ENCODE measurements at places on chromosomes 6 and 20.

GRCh38 chr20:44032583-44033331, 118.1 kb downstream of the TOX2 start:
- H3K36me3 ChIP-seq: no peaks in the 10 kb centered on the region
- H3K27ac ChIP-seq: no peak overlapping the region
- no peaks in the 10 kb centered on the region for H3K27me3 ChIP-seq
- no peak overlapping the region for H3K4me3 ChIP-seq
- no peaks in the 10 kb centered on the region for H3K4me1 ChIP-seq
- no peak for DNase-seq

- H3K4me3 ChIP-seq: no peak overlapping the region
- DNase-seq: no peak
- no peaks in the 10 kb centered on the region for H3K4me1 ChIP-seq
- H3K27me3 ChIP-seq: no peaks in the 10 kb centered on the region
- no peaks in the 10 kb centered on the region for H3K36me3 ChIP-seq
Measured at GRCh38 chr6:45822246-45822812, 193.3 kb downstream of the CLIC5 start.

GRCh38 chr6:167858086-167858591, 31.4 kb downstream of the AFDN start:
- no peaks in the 10 kb centered on the region for H3K36me3 ChIP-seq
- DNase-seq: no peak
- H3K27me3 ChIP-seq: no peaks in the 10 kb centered on the region
- H3K4me3 ChIP-seq: no peak overlapping the region

DNA sequence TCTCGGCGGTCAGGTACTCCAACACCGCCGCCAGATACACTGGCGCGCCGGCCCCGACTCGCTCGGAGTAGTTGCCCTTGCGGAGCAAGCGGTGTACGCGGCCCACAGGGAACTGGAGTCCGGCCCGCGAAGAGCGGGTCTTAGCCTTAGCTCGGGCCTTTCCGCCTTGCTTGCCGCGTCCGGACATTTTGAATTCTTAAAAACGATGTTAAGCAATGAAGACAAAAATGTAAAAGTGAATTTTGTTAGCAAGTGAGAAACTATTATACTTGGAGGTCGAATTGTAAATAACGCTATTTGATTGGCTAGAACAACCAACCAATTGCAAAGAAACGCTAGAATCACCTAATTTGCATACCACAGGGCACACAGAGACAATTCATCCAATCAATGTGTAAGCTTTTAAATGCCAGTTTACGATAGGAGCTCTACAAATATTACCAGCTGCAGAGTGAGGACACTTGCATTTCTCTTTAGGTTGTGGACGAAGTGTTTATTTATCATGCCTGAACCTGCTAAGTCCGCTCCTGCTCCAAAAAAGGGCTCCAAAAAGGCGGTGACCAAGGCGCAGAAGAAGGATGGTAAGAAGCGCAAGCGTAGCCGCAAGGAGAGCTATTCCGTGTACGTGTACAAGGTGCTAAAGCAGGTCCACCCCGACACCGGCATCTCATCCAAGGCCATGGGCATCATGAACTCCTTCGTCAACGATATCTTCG, 112.0 kb downstream of the HFE start:
- H3K27ac ChIP-seq: peak overlapping the region; percentile 92
- peak overlapping the region; percentile 62 for H3K4me3 ChIP-seq
- peaks cover 4% of the 10 kb centered on the region for H3K4me1 ChIP-seq

DNA sequence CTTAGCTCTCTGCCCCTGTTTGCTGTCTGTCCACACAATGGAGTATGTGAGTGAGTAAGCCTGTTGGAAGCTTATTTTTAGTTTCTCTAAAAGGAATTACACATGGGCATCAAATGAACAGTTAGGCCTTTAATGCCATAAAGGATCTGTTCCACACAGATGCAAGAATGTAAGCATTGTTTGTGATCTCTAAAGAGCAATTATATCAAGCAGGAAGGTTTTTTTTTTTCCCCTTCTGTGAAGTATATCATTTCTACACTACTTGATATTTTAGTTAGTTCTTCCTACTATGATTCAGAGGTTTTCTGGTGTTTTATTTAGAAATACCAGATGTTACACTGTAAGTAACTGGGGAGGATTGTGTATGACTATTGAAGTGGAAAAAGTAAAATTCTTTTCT, 627.5 kb downstream of the COL12A1 start:
- H3K4me1 ChIP-seq: no peaks in the 10 kb centered on the region
- no peak overlapping the region for H3K27ac ChIP-seq
- H3K4me3 ChIP-seq: no peak overlapping the region
- no peaks in the 10 kb centered on the region for H3K27me3 ChIP-seq
- no peak for DNase-seq

- no peaks in the 10 kb centered on the region for H3K4me1 ChIP-seq
- no peak for DNase-seq
- no peak overlapping the region for H3K4me3 ChIP-seq
- H3K36me3 ChIP-seq: no peaks in the 10 kb centered on the region
- H3K27ac ChIP-seq: no peak overlapping the region
Measured at GRCh38 chr6:150408842-150409241, 40.0 kb downstream of the IYD start.

DNA sequence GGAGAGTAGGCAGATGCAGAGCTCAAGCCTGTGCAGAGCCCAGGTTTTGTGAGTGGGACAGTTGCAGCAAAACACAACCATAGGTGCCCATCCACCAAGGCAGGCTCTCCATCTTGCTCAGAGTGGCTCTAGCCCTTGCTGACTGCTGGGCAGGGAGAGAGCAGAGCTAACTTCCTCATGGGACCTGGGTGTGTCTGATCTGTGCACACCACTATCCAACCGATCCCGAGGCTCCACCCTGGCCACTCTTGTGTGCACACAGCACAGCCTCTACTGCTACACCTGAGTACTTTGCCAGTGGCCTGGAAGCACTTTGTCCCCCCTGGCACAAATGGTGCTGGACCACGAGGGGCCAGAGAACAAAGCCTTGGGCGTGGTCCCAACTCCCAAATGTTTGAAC, 7.9 kb upstream of the DEFB125 start:
- H3K4me1 ChIP-seq: no peaks in the 10 kb centered on the region
- DNase-seq: no peak
- H3K36me3 ChIP-seq: no peaks in the 10 kb centered on the region
- no peak overlapping the region for H3K4me3 ChIP-seq

GRCh38 chr20:22374678-22375590, 209.4 kb downstream of the FOXA2 start:
- no peaks in the 10 kb centered on the region for H3K4me1 ChIP-seq
- DNase-seq: no peak
- no peak overlapping the region for H3K27ac ChIP-seq
- no peaks in the 10 kb centered on the region for H3K36me3 ChIP-seq
- no peak overlapping the region for H3K4me3 ChIP-seq

DNA sequence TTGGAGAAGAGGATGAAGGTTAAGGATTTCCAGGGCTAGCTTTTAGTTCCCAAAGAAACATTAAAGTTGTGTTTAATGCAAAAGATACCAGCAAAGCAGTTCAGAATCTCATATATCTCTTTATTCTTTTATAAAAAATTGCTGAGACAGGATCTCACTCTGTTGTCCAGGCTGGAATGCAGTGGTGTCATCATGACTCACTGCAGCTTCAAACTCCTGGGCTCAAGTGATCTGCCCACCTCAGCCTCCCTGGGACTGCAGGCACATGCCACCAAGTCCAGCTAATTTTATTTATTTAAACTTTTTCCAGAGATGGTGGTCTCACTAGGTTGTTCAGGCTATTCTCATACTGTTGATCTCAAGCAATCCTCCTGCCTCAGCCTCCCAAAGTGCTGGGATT, 41.1 kb upstream of the CAP2 start:
- no peaks in the 10 kb centered on the region for H3K4me1 ChIP-seq
- no peaks in the 10 kb centered on the region for H3K36me3 ChIP-seq
- H3K27me3 ChIP-seq: no peaks in the 10 kb centered on the region
- no peak overlapping the region for H3K27ac ChIP-seq
- no peak overlapping the region for H3K4me3 ChIP-seq
- no peak for DNase-seq

- H3K4me1 ChIP-seq: no peaks in the 10 kb centered on the region
- H3K36me3 ChIP-seq: no peaks in the 10 kb centered on the region
- no peak for DNase-seq
- no peak overlapping the region for H3K4me3 ChIP-seq
- H3K27ac ChIP-seq: no peak overlapping the region
Measured at GRCh38 chr6:112939563-112939962, 592.4 kb downstream of the RFPL4B start.

DNA sequence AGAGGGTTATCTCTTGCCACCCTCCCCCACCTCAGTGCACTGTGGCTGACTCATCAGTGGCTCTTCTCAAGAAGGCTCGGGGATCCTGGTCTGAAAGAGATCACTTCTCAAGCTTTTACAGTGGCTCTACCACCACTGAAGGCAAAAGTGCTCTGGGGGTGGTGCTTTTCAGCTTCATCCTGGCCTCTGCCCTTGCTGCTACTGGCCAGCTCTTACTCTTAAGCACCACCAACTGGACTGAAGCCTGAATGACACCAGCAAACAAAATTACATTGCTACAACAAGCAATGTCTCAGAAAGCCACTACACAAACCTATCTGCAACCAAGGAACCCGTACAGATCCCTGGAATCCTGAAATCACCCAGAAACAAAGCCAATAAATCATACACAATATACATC, 402.1 kb downstream of the EPHA7 start:
- H3K4me1 ChIP-seq: no peaks in the 10 kb centered on the region
- DNase-seq: no peak
- no peaks in the 10 kb centered on the region for H3K27me3 ChIP-seq
- no peaks in the 10 kb centered on the region for H3K36me3 ChIP-seq

- H3K27ac ChIP-seq: no peak overlapping the region
- H3K36me3 ChIP-seq: no peaks in the 10 kb centered on the region
- no peak for DNase-seq
Measured at GRCh38 chr6:69090132-69090531, 455.1 kb downstream of the ADGRB3 start.

GRCh38 chr6:87237804-87238203, 82.4 kb downstream of the ZNF292 start:
- H3K4me1 ChIP-seq: no peaks in the 10 kb centered on the region
- H3K27ac ChIP-seq: no peak overlapping the region
- H3K36me3 ChIP-seq: no peaks in the 10 kb centered on the region

DNA sequence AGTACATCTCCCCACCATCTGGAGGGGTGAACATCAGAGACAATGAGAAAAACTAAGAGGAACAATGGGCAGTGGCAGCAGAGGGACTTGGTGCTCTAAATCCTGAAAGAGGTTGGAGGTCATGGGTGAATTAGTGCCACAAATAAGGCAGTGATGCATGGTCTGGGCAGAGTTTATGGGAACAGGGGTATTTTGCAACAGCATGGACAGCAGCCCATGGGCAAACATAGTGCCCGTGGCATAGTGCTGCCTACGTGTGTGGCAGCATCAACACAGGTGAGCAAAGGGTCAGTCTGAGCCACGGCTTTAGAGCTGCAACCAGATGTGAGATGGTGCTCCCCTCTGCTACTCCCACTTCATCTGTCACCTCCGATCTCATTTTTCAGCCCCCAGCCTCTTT, 459.1 kb upstream of the CITED2 start:
- DNase-seq: no peak
- H3K27me3 ChIP-seq: no peaks in the 10 kb centered on the region
- no peak overlapping the region for H3K4me3 ChIP-seq
- H3K27ac ChIP-seq: no peak overlapping the region

GRCh38 chr20:14616003-14616402, 278.6 kb upstream of the FLRT3 start:
- H3K36me3 ChIP-seq: no peaks in the 10 kb centered on the region
- no peak overlapping the region for H3K27ac ChIP-seq
- no peaks in the 10 kb centered on the region for H3K4me1 ChIP-seq

DNA sequence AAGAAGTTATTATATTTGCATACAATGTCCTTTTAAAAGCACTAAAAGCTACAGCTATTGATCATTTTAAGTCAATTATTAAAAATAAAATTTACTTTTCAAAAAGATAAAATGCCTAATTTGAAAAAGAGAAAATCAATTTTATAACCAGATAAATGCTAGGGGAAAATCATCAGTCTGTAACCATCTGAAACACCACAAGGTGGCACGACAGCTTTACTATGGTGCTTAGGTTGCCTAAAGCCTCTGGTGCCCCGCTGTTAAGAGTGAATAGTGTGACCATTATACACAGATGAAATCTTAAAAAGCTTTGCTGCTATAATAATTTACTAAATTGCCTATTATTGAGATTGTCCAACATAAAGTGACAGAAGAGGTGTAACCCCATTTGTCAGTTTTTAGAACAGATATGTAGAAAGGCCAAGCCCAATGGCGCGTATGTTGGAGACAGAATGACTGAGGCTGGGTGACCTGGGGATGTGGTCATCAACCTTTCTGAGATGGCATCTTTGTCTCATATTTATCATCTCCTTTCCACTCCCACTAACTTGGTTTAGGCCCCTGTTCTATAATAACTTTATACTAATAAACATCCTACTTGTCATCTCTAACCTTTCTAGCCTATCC, 100.8 kb downstream of the MOXD1 start:
- H3K4me3 ChIP-seq: no peak overlapping the region
- no peak for DNase-seq
- no peaks in the 10 kb centered on the region for H3K36me3 ChIP-seq
- no peak overlapping the region for H3K27ac ChIP-seq

- H3K36me3 ChIP-seq: no peaks in the 10 kb centered on the region
- H3K27me3 ChIP-seq: no peaks in the 10 kb centered on the region
- H3K27ac ChIP-seq: no peak overlapping the region
- no peak for DNase-seq
Measured at GRCh38 chr20:11777387-11778205, 140.1 kb upstream of the BTBD3 start.

DNA sequence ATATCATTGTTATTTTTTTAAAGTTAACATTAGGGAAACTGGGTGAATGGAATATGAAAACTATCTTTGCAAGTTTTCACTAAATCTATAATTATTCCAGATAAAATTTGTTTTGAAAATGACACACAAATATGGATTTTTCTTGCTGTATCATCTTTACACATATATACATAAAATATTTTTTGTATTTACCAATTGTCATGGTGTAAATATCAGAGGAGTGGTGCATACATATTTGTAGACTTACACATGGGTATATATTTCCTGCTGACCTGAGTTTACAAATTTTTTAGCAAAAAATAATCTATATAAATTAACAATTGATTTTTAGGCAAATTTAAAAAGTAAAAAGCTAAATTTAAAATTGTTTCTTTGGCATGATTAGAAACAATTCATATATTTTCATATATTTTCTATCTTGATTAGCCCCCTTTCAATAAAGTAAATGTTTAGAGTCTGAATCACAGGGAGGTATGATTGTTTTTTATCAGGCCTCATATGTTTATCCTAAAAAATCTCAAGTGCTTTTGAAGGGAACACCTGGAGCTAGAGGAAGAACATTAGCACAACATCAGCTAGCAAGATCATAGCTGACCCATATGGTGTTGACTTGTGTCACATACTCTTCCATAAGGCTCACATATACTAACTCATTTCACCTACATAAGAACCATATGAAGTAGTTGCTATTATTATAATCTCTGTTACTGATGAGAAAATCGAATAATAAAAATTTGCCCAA, 671.8 kb upstream of the GJE1 start:
- no peaks in the 10 kb centered on the region for H3K4me1 ChIP-seq
- no peaks in the 10 kb centered on the region for H3K27me3 ChIP-seq
- H3K27ac ChIP-seq: no peak overlapping the region

Measured in ascending aorta (tissue), 2 donors.